GM18507 (cell line): ENCODE measurements at places on chromosomes 5 and 9.

GRCh38 chr9:109244179-109245132, 76.4 kb downstream of the EPB41L4B start:
- peak; percentile 43 for DNase-seq

DNA sequence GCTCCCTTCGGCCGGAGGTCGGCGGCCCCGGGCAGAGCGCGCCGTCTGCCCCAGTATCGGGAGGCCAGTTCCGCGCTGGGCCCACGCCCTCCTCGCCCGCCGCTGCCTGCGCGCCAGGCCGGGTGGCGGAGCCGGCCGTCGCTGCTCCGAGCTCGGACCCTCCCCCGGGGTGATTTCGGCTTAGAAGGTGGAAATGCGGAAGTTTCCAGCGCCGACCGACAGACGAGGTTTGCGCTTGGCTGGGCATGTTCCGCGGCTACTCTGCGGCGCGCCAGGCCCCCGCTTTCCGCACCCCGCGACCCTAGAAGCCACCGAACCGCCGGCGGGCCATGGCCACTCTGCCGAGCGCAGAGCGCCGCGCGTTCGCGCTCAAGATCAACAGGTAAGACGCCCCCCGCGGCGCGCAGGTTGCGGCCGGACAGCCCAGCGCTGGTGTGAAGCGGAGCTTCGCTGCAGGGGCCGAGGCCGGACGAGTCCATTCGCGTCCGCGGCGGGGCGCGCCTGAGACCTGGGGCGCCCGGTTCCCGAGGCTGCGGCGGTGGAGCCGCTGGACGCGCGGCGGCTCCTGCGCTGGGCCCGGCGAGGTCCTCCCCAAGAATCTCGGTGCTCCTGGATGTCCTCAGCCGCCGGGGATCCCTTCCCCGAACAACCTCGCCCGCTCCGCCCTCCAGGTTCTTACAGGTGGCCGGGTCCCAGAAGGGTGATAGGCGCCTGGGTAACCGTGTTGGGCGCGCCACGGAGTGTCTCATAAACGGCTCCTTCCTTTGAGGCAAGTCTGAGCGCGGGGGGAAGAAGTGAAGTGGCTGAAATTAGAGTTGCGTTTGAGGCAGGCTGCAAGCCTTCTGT, at the start of gene DOCK8:
DOCK8 (plus strand) TSS at position 218 of the 846 bp plus-strand sequence; CDS start at position 330, 112 bp downstream.
- peak; percentile 29 for DNase-seq

GRCh38 chr9:1207686-1208085, 157.5 kb downstream of the DMRT2 start:
- no peak for DNase-seq

- no peak for DNase-seq
Measured at GRCh38 chr5:111859533-111860270, 102.7 kb upstream of the NREP start.

DNA sequence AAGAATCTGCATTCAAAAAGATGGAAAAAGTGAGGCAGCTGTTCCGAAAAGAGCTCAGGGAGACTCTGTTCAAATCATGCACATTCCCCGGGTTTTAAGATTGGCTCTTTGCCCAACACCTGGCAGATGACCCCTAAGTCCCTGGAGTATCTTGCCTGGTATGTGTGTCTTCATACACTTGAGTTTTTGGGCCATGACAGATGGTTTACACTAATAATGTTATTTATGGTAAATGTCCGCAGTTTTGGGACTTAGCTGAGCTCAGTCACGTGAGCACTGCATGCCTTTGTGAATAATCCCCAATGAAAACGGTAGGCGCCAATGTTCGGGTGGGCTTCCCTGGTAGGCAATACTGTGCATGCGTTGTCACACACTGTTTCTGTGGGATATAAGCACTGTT, 316.1 kb downstream of the PRDM9 start:
- no peak for DNase-seq

- DNase-seq = no peak
Measured at GRCh38 chr9:81526587-81526986, 162.8 kb downstream of the TLE1 start.

GRCh38 chr5:74578356-74579044, 62.0 kb downstream of the ENC1 start:
- no peak for DNase-seq
